ENCODE measurements at places on chromosomes 13 and 19.
A peak's percentile ranks its signal among the peaks of the same experiment; 100 is the strongest.

DNA sequence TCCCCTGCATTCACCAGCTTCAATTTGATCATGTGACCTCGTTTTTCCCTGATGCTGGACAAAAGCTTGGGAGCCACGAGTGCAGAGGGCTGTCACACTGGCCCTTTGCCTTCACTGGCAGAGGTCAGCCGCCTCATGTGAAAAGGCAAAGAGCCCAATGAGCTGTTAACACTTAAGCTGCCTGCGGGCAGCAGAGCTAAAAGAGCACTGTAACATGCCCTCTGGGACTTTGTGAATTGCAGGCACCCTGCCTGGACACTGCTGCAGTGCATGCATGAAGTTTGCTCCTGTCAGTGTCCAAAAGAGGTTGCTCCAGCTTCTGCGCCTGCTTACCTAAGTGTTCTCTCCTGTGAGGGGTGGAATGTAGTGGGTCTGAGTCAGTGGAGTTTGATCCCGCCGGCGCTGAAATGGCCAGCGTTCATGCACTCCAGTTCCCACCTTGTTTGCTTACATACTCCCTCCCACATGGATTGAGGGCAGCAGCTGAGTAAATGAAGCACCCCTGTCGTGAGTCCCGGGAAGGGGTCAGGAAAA is 193.7 kb downstream of the RFC3 start:
- peak; percentile 65 for DNase-seq

DNA sequence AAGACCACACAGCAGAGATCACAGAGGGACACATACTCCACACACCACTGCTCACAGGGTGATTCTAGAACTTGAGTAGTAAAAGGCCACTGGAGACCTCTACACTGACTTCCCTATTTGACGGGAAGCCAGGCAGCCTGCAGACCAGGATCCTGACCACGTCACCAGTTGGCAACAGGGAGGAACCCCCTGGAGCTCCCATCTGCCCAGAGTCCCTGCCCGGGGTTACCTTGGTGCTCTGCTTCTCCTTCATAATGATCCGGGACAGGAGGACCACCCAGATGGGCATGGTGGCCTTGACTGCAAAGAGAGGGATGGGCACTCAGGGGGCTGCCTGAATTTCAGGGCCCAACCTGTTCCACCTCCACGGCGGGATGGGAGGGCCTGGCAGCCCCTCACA is 932 bp downstream of the SLC35E1 start:
- DNase-seq = no peak

DNA sequence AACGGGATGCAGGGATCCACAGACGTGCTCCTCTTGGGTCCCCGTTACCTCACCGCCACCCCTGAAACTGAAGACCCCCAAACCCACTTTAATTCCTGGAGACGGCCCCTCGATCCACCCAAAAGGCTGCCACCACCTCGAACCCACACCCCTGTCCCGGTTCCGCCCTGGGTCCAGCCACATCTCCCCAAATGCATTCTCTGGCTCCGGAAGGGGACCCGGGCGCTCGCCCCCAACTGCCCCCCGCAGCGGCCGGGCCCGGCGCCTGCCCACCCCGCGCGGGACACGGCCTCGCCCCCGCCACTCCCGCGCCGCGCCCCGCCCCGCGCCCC is 219 bp upstream of the FSTL3 start:
- DNase-seq = no peak

DNA sequence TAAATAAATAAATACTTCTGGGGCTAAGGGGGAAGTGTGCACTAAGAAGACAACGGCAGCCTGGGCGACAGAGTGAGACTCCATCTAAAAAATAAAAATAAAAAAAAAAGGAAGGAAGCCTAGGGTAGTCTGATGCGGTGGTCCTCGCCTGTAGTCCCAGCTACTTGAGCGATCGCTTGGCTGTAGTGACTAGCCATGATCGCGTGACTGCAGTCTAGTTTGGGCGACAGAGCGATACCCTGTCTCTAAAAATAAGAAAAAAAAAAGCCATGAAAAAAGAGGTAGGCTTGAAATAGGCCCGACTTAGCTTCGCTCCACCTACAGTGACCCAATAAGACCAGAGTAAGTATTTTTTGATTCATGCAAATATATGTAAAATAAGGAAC is 661 bp upstream of the BABAM1 start:
- no peak for DNase-seq

DNA sequence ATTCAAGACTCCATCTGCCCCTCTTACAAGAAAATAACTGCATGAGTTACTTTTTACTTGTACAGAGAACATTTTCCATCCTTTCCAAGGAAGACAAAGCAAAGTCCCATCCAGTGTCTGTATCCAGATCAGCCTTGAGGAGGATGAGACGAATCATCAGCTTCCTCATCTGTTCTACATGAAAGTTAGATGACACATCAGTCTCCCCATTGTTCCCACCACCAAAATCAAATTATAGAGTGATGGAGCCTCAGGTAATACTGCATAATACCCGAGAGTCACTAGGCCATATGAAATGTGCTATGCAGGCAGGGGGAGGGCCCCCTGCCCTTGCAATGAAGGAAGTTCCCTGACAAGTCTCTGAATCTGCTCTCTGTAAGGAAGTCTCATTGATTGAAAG is 1244.6 kb upstream of the SLC10A2 start:
- DNase-seq = no peak

GRCh38 chr19:58054901-58055874 is 3.9 kb upstream of the ZNF135 start:
- no peak for DNase-seq

DNA sequence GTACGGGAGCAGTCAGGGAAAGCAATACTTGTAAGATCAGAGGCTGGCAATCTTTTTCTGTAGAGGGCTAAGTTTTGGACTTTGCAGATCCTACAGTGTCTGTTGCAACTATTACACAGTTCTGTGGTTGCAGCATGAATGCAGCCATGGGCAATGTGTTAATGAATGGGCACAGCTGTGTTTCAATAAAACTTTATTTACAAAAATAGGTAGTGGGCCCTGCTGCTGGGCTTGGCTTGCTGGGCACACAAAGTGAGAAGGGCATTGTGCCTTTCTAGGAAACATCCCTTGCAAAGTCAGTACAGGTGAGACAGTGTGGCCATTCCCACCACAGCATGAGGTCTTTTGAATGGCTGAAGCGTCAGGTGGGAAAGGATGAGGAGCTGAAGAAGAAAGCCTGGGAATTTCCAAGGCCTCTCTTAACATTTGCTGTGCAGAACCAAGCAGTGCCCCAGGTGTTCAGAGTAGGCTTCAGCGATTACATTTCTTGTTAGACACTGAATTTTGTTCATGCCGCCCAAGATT is 9.1 kb downstream of the KL start:
- DNase-seq = no peak

- peak; percentile 65 for DNase-seq
These were observed 9.5 kb upstream of the MBNL2 start for GRCh38 chr13:97212601-97213040.

DNA sequence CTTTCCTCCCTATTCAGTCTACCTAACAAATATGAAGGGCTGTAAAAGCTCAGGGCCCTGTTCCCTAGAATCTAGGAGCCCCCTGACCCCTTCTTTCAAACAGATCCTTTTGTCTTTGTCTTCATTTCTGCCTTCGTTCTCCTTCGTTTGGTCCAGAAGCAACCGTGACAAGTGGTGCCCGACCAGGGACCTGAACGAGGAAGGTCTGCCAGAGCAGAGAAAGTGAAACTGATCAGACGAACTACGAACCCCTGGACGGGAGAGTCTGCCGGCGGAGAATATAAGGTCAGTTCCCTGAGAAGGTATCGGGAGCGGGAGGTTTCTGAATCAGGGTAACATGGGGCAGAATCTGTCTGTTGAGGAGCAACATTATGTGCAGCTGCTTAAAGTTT is 751 bp downstream of the ERVK3-1 start:
- DNase-seq = peak; percentile 12

DNA sequence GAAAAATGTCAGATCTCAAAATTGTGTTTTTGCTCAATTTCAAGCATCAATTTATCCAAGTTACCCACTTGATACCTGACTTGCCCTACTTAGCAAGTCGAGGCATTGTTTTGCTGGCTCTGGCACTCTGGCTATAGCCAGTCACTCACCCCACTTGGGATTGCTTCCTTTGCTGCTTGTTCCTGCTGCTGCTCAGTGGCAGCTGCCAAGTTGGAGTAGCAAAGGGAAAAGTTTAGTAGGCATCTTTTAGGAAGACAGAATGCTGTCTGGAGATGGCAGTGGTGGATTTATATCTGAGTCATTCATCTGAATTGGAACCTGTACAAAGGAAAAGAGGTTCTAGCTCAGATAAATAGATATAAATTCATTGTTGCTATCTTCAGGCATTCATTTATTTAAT is 41.2 kb downstream of the PCCA start:
- DNase-seq = no peak

DNA sequence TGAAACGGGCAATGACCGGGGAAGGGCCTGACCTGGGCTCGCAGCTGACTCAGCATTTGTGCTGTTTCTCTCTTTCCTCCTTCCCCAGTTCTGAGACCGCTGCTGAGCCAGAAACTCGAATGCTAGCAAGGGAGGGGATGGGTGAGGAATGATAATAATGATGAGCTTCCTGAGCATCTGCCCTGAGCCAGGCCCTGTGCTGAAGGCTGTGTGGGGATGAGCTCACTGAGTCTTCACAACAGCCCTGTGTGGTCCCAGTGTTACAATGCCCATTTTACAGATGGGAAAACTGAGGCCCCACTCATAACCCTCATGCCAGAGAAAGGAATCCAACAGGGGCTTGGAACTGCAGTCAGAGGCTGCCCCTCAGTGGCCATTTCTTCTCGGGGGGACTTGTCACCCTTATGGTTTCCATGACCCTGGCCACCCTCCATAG is 8.1 kb downstream of the SULT2B1 start:
- DNase-seq = peak; percentile 72

DNA sequence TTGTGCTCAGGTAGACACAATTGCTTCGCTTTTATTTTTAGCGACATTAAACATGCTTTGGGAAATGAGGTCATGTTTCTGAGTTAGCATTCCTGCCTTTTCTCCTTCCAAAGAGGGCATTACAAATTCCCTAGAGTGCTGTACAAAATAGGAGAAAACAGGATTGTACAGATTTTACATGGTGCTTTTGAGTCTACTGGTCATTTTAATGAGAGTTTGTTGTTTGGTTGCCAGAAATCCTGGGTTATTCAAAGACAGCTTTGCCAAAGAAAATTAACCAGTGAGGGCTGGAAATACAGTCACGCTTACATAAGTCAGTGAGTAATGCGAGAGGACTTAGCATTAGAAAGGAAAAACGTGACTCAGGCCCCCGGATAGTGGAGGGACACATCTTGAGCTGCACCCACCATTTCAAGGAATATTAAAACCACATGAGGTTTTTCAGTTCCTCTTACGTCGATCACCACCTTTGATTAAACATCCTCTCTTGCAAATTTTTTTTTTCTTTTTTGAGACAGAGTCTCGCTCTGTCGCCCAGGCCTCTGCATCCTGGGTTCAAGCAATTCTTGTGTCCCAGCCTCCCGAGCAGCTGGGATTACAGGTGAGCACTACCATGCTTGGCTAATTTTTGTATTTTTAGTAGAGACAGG is 55.4 kb downstream of the SACS start:
- DNase-seq = no peak

DNA sequence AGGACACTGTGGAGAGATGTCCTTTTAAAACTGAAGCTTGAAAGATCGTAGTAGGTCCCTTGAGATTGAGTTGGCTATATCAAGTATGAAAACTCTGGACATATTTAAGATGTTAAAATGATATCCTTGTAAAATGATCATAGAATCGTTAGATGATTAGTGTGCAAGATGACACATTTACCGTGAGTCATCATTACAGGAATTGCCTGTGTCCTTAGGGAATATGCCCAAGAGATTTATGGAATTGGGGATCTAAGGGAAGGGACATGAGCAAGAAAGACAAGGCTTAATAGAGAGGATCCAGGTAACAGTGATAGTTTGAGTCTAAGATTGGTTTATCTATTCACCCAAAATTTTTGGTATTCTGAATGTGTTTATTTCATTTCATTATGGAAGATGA is 233.7 kb downstream of the GPC5 start:
- DNase-seq = no peak

- DNase-seq = no peak
These were observed 16.3 kb downstream of the DCUN1D2 start for GRCh38 chr13:113474179-113474578.

All from Caco-2 (cell line).